ENCODE measurements at places on chromosomes 3 and 15.

DNA sequence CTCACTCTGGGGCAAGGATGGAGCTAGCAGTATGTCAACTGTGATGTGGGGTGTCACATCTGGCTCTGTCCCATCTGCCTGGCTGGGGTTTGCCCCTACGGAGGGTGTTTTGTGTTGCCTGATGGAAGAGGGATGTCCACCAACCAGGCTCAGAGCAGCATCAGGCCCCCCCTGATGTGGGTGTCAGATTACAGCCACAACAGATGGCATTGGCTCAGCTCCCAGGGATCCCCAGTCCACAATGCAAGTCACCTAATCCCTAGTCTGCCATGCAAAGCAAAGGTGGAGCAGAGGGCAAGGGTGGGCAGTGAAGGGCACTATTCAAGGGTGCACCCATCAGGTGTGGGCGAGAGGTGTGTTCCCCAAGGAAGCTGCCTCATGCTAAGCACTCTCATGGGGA is 48.9 kb upstream of the AMOTL2 start:
- DNase-seq, result no peak

GRCh38 chr3:42728056-42728455 is 25.5 kb upstream of the HHATL start:
- DNase-seq, result no peak

DNA sequence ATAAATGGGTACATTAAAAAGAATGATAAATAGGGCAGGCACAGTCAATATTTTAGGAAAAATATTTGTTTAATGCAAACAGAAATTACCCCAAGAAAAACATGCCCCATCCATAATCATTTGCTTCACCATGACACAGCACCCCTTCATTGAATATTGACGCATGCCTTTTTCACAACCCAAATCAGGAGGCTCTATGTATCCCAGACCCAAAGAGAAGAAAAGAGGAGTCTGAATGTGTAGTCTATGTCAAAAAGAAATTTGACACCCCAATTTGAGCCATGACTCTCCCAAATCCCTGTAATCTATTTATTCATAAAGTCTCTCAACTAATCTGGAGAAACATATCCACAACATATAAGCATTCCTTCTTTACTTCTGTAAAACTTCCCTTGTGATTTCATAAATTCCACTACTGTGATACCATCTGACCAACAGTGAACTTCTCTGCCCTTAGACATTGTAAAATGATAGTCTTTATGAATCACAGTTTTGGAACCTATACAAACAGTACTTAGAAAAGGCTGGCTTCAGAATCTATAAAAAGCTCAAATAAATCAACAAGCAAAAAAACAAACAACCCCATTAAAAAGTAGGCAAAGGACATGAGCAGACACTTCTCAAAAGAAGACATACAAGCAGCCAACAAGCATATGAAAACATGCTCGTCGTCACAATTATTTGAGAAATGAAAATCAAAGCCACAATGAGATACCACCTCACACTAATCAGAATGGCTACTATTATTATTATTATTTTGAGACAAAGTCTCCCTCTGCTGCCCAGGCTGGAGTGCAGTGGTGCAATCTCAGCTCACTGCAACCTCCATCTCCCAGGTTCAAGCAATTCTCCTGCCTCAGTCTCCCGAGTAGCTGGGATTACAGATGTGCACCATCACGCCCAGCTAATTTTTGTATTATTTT is 53.4 kb upstream of the XRN1 start:
- DNase-seq, result no peak

DNA sequence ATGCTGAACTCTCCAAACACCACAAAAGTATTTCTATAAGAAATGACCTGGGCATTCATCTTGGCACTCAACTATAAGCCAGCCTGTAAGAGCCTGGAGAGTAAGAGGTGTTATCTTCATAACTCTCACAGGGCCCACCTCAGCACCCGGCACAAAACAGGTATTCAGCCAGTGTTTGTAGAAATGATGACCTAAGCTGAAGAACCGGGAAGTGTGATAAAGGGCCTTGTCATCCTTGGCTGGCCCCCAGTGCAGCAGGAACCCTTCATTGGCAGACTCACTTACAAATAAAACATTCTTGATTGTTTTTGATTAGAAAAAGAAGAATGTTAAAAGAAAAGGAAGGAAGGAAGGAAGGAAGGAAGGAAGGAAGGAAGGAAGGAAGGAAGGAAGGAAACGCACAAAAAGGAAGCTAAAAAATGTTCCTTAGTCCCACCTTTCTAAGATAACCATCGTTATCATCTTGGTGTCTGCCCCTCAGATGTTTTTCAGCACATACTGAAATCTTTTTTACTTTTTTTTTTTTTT is 52.1 kb downstream of the DAPK2 start:
- no peak for DNase-seq

GRCh38 chr15:67396114-67396513 is 124.8 kb upstream of the C15orf61 start:
- peak; percentile 58 for DNase-seq

DNA sequence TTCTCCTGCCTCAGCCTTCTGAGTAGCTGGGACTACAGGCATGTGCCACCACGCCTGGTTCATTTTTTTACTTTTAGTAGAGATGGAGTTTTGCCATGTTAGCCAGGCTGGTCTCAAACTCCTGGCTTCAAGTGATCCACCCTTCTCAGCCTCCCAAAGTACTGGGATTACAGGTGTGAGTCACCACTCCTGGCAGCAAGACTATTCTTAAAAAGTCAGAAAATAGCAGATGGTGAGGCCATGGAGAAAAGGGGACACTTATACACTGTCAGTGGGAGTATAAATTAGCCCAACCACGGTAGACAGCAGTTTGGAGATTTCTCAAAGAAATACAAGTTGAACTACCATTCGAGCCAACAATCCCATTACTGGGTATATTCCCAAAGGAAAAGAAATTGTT is 603.3 kb upstream of the TBL1XR1 start:
- no peak for DNase-seq
